ENCODE measurements at places on chromosomes 16 and 17.

DNA sequence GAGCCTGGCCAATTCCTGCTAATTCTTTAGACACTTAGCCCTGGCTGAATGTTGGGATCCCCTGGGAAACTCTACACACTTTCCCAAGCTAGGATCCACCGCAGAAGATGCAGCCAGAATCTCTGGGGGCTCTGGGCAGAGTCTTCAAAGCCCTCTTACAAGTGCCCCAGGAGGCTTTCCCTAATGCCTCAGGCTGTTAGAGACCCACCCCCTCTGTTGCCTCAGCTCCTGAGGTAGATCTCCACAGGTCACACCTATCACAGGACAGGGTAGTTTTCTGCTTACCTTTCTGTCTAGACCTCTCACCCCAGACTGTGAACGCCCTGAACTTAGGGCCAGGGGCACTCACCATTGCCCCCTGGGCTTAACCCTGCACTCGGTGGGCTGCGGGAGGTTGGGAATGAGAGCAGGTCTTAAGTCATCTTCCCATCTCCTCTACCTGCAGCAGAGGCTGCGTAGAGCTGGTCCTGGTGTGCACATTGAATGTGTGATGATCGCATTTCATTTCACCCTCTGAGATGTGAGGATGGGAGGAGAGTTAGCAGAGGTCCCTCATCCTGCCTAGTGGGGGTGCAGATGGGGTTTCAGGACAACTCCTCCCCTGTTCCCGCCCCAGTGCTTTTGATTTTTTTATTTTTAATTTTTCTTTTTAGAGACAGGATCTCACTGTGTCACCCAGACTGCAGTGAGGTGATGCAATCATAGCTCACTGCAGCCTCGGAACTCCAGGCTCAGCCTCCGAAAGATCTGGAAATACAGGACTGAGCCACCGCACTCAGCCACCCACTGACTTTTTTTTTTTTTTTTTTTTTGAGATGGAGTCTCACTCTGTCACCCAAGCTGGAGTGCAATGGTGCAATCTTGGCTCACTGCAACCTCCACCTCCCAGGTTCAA lies 89.0 kb upstream of the LHX1 start:
- DNase-seq, result no peak

DNA sequence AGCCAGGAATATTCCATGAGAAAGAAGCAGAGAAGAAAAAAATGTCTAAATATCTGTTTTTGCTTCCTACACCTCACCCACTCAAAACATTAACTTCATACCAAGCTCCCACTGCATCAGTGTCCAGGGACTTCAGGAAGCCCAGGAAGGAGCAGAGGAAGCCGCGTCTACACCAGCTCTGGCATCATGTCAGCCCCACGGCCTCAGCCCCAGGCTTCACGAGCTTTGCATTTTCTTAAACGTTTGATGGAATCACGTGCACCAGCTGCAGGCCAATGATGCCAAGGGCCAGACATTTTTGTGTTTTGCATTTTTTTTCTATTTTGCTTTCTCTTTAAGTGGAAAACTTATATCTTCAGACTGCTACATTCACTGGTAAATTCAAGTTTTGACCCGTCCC lies 48.6 kb downstream of the CDRT4 start:
- DNase-seq, result no peak

DNA sequence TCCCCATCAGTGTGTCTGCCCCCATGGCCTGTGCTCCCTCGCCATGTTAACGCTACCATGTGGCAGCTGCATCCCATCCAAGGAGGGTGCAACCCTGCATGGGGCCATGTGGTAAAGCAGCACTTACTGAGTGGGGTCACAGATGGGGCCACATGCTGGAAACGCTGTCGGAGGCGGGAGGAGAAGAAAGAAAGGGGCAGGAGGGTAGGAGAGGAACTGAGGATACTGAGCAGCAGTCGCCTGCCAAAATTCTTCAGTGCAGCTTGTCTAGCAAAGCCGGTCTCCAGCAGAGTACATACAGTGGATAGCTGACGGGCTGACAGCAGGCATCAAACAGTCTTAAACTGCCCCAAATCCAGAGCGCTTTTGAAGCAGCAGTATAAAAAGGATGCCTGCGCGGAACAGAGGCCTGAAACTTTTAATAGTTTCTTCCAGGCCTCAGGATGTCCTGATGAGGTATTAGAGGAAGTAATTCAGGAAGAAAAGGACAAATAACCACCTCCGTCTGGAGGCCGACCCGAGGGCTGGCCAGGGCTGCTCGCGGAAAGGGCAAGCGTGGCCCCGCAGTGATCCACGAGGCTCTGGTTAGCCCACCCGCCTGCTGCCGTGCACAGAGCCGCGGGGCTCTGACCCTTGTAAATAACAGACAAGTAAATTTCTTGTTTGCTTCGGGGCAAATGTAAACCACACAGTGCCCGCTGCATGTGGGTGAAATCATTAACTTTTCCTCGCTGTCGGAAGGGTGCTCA lies 149.0 kb downstream of the CCDC182 start:
- DNase-seq, result no peak

- DNase-seq, result no peak
Observed at GRCh38 chr17:37797206-37797605, 52.3 kb upstream of the HNF1B start.
